ENCODE measurements at places on chromosomes 5 and 9.
A peak's percentile ranks its signal among the peaks of the same experiment; 100 is the strongest.

GRCh38 chr5:15286650-15287049, 213.3 kb upstream of the FBXL7 start:
- no peak for DNase-seq

DNA sequence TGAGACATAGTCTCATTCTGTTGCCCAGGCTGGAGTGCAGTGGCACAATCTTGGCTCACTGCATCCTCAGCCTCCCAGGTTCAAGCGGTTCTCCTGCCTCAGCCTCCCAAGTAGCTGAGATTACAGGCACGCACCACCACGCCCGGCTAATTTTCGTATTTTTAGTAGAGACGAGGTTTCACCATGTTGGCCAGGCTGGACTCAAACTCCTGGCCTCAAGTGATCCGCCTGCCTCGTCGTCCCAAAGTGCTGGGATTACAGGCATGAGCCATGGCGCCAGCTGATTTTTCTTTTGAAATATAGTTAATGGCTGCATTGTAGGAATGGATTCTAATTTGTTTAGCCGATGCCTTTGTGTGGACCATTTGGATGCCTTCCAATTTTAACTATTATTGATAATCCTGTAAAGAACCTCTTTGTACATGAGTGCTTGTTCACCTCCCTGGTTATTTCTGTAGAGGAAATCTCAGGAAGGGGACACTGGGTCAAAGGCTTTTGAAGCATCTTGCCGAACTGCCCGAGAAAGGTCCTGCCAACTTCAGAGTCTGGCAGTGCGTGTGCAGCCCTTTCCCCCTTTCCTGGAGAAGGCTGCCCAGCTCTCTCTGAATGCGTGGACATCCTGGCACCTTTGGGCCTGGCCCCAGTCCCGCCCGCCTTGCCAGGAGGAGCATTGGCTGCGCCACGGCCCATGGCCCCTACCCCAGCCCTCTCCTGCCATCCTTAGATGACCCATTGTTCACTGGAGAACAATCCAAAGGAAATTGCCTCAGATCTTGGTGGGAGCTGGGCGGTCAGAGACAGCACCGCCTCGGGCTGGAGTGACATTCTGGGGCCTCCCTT, 8.9 kb upstream of the NUP214 start:
- DNase-seq = no peak

DNA sequence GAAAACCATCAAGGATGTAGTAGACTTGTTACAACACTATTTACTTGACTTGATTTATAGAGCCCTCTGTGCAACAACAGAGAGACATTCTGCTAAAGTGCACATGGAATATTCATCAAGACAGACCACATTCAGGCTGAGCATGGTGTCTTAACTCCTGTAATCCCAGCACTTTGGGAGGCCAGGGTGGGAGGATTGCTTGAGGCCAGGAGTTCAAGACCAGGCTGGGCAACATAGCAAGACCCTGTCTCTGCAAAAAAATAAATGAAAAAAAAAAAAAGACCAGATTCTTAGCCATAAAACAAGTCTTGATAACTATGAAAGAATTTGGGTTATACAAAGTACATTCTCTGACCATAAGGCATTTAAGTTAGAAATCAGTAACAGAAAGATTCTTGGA, 25.3 kb downstream of the DENND4C start:
- no peak for DNase-seq

- no peak for DNase-seq
Observed at GRCh38 chr9:4238522-4238921, 61.3 kb downstream of the GLIS3 start.

GRCh38 chr5:133511653-133512235, 100.6 kb downstream of the FSTL4 start:
- DNase-seq = no peak

DNA sequence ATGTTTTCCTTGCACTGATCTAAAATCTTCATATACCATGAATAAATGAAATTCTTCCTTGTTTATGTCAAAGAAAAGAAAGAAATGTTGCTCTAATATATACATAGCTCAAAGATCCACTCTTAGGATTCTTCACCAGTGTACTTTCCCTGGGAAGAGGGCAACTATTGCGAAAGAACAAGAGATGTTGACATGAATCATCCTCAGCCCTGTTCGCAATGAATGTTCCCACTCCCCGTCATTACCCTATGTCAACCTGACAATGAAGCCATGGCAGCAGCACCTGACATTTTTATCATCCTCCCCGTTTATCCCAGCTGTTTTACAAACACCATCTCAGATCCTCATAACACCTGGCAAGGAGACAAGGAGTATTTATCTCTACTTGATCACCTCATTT, 409.1 kb upstream of the GRIA1 start:
- no peak for DNase-seq

DNA sequence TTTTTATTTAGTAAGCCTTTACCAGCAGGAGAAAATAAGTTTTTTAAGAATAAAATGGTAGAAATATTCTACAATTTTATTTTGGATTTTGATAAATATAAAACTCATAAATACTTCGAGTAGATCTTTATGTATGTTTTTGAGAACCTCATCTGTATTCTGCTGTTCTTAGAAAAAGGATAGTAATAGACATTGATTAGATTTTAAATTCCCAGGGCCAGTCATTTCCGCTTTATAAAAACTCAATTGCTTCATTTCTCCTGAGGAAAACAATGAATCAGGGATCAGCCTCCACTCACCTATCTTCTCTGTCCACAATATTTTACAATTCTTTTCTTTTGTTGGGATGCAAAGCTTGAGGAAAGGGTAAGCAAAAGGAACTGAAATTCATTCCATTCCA, 1983.5 kb upstream of the C9orf72 start:
- DNase-seq = no peak

DNA sequence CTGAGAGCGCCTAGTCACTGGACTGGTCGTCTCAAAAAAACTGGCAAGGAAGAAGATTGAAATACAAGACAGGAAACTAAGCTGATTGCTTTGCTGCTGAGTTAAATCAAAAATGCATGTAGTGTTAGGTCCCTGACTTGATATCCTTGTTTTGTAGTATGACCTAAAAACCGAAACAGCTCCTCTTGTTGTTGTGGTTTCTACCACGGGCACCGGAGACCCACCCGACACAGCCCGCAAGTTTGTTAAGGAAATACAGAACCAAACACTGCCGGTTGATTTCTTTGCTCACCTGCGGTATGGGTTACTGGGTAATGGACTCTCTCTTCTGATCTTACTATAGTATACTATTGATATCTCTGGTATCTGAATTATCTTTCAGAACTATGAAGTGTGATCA, 4.3 kb downstream of the MTRR start:
- no peak for DNase-seq

DNA sequence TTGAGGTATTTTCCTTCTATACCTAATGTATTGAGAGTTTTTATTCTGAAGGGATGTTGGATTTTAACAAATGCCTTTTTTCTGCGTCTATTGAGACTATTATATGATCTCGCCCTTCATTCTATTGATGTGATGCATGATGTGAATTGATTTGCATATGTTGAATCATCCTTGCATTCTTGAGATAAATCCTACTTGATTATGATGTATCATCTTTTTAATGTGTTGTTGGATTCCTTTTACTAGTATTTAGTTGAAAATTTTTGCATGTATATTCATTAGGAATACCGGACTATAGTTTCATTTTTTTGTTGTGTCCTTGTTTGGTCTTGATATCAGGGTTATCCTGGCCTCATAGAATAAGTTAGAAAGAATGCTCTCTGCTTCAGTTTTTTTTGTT, 169.7 kb downstream of the NPR3 start:
- no peak for DNase-seq

DNA sequence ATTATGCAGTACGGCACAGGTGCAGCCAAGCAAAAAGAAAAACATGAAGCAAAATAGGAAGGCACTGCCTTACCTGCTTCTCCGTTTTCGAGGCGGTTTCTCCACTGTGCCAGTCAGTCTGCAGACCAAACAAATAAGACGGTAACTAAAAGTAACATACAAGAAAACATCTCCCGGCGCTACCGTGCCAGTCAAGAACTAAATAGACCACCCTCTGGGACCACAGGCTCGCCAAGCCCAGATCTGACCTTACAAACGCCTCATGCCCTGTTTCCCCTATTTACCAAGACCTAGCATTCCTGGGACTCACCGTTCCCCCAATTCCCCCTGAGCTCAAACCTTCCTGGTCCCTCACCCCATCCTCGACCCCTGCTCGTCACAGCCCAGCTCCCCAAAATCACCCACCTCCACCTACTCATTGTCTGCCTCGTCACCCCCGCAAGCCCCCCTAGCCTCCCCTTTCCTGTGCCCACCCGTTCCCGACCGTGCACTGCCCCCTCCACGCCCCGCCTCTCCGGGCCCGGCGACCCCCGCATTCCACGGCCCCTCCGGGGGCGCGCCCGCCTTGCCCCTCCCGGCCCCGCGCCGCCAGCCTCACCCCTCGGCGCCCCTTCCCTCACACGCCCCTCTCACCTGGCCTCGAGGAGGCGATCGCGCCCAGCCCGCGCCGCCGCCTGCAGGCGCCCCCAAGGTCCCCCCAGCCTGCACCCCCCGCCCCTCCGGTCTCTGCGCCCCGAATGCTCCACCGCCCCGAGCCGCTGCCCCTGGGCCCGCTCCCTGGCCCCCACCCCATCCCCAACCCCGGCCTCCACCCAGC, 560 bp downstream of the SCAI start:
- DNase-seq = peak; percentile 16

GRCh38 chr5:94345257-94345656, 273.1 kb downstream of the KIAA0825 start:
- DNase-seq = no peak

GRCh38 chr9:137876781-137877386, 698 bp upstream of the CACNA1B start:
- peak; percentile 10 for DNase-seq

DNA sequence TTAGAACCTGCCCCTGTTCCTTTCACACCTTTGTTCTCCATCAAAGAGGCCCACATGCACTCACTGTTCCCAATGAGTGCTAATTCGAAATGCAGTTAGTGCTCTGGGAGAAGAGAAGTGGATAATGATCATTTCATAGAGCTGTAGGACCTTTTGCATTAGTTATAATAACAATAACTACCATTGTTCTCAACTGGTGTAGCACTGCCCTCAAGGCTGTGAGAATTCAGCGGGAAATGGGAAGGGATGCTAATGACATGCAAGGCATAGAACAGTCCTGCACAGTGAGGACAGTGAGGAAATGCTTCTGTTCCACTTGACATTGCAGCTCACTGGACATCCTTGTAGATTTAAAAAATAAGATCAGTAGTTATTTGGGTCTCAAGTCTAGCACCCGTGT, 187.4 kb downstream of the FBXL7 start:
- DNase-seq = no peak

DNA sequence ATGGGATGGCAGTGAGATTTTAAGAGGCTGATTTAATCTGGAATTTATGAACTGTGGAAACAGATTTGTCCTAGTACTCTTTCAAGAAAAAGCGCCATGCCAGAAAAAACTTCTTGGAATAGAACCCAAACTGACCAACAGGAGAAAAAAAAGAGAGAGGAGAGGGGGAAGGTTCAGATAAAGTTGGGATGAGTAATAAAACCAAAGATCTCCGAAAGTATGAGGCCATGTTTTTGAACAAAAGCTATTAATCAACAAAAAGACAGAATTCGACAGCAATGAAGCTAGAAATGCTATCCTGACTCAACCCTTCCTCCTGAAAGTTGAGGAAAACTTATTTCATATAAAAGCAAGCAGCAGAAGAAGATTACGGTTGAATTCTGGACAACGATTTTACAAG, 135.5 kb downstream of the CEMIP2 start:
- DNase-seq = no peak

- no peak for DNase-seq
Observed at GRCh38 chr9:131436865-131437271, 43.0 kb downstream of the PRRC2B start.

- DNase-seq = no peak
Observed at GRCh38 chr9:80648336-80648735, 1041.0 kb downstream of the TLE1 start.

- DNase-seq = no peak
Observed at GRCh38 chr5:64978546-64978945, 209.8 kb downstream of the CWC27 start.

DNA sequence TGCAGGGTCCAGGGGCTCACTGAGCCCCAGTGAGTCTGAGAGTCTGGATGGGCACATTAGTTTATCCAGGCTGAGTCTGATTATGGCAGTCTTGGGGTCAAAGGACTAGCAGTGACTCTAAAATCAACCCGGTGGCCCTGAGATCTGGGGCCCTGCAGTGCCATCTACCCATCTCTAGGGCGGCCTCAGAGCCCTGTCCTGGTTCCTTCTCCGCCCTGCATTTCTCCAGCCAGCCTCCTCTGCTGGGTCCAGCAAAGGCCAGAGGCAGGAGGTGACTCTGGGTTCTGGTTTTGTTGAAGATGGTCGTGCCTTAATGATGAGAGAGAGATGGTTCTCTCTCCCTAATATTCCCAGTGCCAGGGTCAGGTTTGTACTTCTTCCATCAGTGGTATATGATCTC, 15.0 kb downstream of the DCANP1 start:
- no peak for DNase-seq

GRCh38 chr9:79764374-79764773, 192.6 kb downstream of the TLE4 start:
- no peak for DNase-seq

GRCh38 chr9:24351258-24351657, 194.4 kb downstream of the IZUMO3 start:
- DNase-seq = no peak

DNA sequence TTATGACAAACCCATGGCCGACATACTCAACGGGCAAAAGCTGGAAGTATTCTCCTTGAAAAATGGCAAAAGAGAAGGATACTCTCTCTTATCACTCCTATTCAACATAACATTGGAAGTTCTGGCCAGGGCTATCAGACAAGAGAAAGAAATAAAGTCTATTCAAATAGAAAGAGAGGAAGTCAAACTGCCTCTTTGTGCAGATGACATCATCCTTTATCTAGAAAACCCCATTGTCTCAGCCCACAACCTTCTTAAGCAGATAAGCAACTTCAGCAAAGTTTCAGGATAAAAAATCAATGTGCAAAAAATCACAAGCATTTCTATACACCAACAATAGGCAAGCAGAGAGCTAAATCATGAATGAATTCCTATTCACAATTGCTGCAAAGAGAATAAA, 1799.9 kb upstream of the ACO1 start:
- DNase-seq = no peak

DNA sequence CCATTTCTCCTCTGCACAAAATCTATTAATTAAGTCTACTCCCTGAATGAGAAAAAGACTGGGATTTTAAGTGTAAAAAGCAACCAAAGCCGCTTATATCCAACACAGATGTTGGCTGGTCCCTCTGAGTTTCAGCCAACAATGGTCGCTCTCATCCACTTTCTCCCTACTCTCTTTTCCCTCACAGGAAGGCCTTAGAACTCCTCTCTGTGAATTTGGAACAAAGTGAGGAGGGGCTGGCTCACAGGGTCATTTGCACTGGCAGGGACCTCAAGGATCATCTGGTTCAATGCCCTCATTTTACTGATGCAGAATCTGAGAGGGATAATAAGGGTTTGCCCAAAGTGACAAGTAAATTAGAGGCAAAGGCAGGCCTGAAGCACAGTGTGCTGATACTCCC, 64.0 kb downstream of the DPYSL3 start:
- DNase-seq = no peak

Data from GM20000 (cell line).